Hepatic stellate cell (primary cell): ENCODE measurements at places on chromosomes 7 and 10.

DNA sequence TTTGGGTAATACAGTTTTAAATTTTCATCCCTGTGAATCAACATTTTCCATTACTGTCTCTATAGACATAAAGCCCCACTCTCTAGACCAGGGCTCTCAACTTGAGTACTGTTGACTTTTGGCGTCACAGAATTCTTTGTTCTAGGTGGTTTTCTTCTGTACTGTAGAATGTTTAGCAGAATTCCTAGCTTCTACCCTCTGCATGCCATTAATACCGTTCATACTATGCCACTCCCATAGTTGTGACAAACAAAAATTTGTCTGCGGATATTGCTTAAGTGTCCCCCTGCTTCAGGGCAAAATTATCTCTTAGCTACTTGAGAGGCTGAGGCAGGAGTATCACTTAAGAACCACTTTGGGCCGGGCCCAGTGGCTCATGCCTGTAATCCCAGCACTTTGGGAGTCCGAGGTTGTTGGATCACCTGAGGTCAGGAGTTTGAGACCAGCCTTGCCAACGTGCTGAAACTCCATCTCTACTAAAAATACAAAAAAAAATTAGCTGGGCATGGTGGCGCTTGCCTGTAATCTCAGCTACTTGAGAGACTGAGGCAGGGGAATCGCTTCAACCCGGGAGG, 57.3 kb upstream of the NRG3 start:
- no peak for DNase-seq

DNA sequence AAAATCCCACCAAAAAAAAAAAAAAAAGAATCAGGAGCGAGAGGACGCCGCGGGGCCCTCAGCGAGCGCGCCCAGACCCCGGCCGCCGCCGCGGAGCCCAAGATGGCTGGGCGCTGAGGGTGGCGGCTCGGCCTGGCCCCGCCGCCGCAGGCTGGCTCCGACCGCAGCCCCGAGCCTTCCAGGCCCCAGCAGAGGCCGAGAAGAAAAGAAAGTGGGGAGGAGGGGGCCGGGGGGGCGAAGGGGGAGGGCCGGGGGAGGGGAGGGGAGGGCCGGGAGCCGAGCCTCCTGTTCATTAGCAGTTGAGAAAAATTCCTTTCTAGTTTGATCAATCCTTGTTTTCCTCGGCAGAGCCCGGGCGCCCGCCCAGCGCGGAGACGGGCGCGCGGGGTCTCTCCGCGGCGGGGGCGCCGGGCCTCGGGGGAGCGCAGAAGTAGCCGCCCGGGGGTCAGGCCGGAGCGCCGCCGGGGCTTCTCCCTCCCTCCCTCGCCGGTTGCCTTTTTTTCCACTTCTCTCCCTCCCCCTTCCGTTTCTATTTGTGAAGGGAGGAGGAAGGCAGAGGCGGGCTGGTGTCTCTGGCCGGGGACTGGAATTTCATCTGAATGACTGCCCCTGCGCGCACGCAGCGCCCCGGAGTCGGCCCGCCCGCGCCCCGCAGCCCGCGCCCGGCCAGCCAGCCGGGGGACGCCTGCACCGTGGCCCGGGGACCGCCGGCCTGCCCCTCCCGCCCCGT, 778 bp upstream of the TRIM8 start:
- DNase-seq: peak; percentile 66

GRCh38 chr10:6300106-6300783, 97.5 kb downstream of the PFKFB3 start:
- no peak for DNase-seq

- DNase-seq: no peak
Measured at GRCh38 chr10:71065659-71066058, 146.7 kb upstream of the UNC5B start.

DNA sequence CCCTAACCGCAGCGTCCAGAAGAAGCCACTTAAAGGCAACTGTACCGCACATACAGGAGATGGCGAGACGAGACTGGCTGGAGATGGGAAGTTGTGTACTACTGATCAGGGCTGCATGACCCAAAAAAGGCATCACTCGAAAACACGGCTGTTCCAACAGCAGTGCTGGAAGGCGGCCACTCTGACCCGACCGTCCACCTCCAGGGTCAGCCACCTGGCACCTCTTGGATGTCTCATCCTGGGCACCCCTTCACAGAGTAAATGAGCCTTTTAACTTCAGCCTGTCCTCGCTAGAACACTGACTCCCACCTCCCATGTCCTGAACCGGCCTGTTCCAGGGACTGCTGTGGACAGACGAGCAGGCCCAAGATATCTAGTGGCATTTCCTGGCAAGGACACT, 180.7 kb downstream of the DIP2C start:
- no peak for DNase-seq

DNA sequence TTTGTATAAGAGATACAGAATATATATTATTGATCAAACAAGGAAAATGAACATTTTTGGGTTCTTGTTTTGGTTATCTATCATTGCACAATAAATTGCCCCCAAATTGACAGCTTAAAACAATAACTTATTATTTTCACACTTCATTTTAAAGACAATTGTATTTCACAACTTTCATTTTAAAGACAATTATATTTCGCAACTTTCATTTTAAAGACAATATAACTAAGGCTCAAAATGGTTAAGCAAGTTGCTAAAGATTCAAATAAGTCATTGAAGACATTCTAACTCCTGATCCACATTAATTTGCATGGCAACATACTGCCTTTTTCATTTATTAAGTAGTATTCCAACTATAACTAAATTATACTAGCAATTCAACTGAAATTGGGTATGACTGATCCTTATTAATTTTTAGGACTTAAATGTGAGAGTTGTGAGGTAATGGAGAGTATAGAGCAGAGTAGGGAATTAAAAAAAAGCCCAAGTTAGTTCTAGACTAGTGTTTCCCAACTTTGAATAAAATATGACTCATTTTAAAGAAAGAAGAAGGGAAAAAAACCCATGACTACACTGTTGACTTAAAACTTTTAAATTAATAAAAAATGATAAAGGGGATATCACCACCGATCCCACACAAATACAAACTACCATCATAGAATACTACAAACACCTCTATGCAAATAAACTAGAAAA, 9.9 kb upstream of the STEAP2 start:
- no peak for DNase-seq

DNA sequence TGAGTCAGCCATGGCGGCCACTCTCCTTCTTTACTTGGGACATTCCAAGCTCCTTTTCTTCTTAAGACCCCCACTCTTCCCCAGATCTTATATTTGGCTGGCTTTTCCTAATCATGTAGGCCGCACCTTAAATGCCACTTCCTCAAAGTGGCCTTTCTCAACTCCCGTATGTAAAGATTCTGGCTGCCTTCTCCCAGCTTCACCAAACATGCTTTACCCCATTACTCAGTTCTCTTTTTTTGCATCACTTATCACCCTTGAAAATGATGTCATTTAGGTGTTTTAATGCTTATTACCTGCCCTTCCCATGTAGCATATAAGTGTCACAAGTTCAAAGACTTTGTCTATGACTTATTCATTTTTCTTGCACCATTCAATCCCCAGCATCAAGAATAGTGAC, 810.1 kb upstream of the CELF2 start:
- DNase-seq: no peak

DNA sequence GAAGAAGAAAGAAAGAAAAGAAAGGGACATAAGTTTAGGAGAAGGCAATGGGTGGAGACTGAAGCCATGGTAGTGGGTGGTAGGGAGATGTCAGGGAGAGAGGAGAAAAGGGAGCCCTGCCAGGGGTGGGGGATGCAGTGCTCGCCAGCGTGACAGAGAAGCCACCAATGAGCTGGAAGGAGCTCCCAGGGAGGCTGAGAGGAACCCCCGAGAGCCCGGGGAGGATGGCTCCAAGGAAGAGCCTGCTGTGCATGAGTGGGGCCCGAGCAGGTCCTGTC, 141.2 kb upstream of the SHH start:
- no peak for DNase-seq

- DNase-seq: peak; percentile 1
Measured at GRCh38 chr7:109751241-109751640, 1181.6 kb downstream of the DNAJB9 start.

DNA sequence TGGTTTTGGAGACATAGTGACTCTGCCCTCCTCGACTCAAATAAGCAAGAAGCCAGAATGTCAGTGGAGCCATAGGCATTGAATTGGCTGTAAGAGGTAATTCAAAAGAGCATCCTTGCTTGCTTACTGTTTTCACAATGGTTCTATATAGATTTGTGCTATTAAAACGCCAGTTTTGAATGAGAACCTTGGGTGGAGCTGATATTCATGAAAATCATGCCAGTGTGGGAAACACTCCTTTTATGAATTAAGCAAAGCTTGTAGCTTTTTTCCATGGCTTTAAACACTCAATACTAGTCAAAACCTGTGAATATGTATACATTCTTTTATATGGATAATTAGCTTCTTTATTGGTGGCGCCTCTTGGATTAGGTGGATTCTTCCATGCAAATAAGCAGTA, 252.5 kb downstream of the SLC25A13 start:
- DNase-seq: no peak

DNA sequence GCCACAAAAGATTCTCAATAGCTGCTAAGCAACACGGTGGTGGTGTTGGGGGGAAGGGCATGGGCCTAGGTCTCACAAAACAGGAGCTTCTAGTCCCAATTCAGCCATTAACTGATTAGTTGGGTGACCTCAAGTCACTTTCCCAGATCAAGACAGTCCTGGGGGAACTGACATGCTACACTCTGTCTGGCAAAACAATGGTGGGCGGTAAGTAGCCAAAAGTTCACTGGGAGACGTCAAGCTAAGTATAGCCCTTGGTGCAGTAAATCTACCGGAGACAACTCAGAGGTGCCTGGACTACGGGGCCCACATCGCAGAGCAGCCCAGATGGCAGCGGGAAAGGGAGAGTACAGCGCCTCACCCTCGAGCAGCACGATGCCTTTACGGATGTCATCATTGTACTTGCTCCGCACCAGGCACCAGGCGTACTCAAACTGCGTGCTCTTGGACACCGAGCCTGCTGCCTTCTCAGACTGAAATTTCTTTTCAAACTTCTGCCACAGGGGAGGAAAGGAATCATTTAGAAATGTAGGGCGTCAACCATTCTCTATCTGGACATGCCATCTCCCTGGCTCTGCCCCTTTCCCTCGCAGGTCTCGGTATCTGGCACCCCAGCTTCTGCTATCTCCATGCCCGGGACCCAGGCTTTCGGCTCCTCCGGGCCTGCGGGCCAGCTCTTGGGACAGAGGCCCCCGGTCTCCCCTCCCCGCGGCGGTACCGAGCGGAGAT, 1.1 kb downstream of the FIS1 start:
- no peak for DNase-seq

DNA sequence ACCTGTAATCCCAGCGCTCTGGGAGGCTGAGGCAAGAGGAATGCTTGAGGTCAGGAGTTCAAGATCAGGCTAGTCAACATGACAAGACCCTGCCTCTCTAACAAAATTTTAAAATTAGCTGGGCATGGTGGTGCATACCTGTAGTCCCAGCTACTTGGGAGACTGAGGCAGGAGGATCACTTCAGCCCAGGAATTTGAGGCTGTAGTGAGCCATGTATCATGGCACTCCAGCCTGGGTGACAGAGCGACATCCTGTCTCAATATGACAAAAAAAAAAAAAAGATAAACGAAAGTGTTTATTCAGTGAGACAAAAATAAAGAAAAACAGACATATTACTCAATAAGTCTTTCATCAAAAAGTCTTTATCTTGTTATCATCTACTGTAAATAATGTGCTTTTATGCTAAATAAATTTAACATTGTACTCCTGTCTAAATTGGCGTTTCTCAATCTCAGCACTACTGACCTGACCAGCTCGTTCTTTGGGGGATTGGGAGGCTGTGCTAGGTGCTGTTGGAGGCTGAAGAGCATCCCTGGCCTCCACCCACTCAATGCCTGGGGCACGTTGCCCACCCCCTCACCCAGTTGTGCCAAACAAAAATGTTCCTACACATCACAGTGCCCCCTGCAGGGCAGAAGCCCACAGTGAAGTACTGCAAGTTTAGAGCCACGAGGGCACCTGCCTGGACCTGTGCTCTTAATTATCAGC, 57.7 kb downstream of the NCAPG2 start:
- DNase-seq: no peak

GRCh38 chr10:120945801-120946302, 94.7 kb downstream of the WDR11 start:
- DNase-seq: no peak

- DNase-seq: no peak
Measured at GRCh38 chr7:157490465-157490912, 153.7 kb downstream of the DNAJB6 start.

DNA sequence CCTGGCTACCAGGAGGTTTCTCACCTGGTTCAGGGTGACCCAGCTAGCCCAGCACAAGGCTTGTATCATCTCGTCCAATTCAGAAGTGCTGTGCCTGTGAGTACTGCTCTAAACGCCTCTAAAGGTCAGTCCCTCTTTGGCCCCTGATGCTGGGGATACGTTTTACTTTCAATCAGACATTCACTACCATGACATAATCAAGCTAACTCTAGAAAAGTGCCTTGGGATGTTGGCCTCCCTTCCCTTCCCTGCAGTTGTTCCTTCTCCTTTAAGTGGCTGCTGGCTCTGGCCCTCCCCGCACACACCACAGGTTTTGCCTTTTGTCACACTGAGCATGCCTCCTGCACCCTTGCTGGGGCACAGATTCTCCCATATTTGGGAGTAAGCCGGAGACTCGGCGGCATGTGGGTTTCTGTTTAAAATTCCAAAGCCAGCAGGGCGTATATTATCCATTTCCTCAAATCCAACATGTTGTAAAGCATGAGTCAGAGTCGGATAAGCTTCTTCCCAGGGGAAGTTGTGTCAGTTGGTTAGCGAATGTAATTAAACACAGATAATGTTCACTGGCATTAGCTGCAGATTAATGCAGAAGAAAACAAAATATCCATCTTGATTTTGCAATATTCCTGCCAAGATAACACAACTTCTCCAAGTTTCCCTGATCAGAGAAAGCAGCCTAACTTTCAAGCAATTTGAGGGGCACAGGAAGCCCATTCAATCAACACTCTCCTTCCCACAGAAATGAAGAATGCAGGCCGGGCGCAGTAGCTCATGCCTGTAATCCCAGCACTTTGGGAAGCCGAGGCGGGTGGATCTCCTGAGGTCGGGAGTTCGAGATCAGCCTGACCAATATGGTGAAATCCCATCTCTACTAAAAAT, 31.8 kb upstream of the VCL start:
- peak; percentile 89 for DNase-seq

- no peak for DNase-seq
Measured at GRCh38 chr7:91974066-91974465, 33.4 kb downstream of the AKAP9 start.

GRCh38 chr7:67470256-67470751, 473.7 kb downstream of the TYW1 start:
- DNase-seq: no peak

- no peak for DNase-seq
Measured at GRCh38 chr7:55250313-55250712, 114.8 kb upstream of the LANCL2 start.

GRCh38 chr7:148044173-148044572, 546.4 kb upstream of the C7orf33 start:
- DNase-seq: no peak

DNA sequence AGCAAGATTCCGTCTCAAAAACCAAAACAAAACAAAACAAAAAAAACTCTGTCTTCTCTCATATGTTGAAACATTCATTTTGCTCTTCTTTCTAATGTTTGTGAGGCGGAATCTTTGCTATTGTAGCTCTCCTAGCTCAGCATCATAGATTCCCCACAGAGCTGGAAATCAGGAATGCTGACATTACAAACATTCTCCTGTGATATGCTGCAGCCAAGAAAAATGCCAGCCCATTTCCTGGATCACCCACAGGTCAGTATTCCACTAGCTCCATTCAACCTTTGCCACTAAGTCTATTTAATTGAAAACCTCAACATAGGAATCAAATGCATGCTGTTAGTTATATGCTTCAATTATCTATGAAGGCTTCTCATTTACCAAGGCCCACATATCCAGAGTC, 186.3 kb downstream of the IPMK start:
- no peak for DNase-seq
